Natural killer cell treated with Interleukin-12 subunit alpha and Interleukin-12 subunit beta and Interleukin-15 and Interleukin-18, amount 100 ng/mL, for 72 hours (primary cell): ENCODE measurements at places on chromosomes 3 and 15.

DNA sequence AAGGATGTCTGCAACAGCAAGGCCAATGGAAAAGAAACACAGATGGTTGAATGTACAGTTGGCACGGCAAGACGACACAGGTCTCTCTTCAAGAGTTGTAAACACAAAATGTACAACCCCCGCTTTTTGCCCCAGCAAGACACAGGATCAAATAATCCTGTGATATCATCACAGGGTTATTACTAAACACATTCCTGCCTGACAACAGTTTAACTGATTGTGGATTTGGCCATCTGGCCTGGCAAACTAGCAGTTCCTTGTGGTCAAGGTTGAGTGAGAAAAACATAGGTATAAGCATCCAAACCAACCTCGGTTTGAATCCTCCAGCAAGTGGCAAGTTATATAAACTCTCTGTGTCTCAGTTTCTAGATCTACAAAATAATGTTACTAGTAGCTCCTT lies 23.4 kb downstream of the PARP16 start:
- DNase-seq, result no peak

GRCh38 chr3:98027085-98027446 lies 8.0 kb downstream of the GABRR3 start:
- no peak for DNase-seq

GRCh38 chr15:60062826-60063225 lies 58.7 kb downstream of the FOXB1 start:
- no peak for DNase-seq

GRCh38 chr3:111485086-111485485 lies 56.9 kb upstream of the CD96 start:
- DNase-seq, result no peak

DNA sequence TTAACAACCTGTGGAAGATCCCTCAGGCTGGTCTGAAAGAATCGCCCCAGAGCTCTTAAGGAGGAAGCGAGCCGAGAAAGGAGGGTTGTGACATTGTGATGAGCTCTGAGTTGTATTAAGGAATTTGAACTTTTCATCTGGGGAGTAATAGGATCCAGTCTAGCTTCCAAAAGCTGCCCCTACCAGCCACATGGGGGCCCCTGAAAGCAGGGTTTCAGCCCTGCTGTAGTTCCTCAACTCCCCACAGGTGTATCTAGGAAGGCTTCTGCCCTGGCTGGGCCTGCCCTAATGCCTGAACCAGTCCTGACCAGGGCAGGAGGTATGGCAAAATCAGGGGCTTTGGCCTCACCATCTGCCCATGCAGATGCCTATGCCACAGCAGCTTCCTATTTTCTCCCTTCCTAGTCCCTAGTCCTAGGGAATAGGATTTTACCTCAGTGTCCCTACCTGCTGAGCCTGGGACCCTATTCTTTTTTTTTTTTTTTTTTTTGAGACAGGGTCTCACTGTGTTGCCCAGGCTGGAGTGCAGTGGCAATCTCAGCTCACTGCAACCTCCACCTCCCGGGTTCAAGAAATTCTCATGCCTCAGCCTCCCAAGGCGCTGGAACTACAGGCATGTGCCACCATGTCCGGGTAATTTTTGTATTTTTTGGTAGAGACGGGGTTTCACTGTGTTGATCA lies 5.0 kb upstream of the AP3S2 start:
- DNase-seq, result no peak

DNA sequence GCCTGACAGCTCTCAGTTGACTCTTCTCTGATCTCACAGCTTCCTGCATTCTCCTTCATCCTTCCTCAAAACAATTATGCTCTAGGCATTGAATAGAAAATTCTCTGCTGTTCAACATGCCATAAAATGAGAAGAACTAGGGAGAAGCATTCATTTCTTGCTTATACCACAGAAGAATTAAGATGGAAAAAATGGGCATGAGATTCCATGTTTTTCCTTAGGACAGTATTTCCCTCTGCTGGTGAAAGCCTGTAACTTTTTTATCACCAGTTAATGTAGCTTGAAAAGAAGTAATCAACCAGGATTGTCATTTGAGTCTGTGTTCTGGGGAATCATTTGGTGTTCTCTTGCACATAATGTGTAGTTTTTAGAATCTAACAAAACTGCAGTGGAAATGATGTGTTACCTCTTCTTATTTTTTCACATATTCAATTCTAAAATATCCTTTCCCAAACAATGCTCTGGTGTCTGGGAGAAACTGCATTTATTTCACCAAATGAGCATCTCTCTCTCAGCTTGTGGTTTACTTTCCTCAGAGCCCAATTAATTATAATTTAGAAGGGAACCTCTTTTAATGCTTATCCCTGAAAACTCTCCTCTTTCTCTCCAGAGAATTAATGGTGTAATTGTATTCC lies 92.8 kb upstream of the DCBLD2 start:
- no peak for DNase-seq

DNA sequence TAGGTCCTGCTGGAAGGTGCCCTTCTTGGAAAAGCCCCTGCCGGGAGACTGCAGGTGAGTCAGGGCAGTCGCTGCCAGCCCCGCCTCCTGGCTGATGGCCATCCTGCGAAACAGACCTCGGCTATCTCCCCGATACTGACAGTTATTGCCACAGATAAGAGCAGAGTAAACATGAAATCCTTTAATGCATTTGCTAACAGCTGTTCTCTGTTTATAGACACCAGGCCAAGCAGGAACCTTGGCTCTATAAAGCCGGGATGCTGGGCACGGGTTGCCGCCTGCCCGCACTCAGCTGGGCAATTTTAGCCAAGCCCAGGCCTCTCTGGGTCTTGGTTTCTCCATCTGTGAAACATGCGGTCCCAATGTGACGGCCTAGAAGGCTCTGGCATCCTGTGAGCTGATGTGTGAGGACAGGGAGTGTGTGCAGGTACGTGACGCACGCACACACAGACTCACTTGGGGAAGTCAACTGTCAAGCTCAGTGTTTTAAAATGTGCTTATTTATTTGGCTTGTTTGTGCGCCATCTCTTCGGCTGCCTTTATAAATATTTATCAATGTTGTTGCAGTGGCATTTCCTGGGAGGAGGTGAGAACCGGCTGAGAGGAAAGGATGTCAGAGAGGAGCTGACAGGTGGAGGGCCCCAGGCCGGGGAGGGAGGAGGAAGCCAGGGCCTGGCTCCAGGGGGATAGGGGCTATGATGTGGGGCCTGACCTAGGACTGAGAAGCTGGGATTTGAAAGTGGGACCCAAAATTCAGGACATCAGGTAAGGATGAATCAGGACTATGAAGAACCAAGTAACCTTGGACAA lies 50.8 kb upstream of the PRR23E start:
- DNase-seq, result no peak

DNA sequence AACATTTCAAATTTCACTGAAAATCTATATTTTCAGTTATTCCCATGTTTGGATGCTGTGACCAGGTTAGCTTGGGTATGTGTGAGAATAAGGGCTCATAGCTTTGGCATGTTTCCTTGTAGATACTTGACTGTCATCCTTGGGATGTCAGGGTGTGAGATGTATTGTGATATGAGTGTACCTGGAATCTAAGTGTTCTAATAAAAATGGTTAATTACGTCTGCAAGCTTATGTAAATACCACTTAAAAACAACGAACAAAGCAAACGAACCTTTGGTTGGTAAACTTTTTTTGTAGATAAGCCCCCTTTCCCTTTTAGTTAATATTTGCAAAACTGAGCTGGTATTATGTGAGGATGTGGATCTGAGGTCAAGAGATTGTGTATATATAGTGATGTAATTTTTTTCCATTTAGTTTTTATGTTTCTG lies 63.5 kb downstream of the FNDC3B start:
- DNase-seq, result no peak

DNA sequence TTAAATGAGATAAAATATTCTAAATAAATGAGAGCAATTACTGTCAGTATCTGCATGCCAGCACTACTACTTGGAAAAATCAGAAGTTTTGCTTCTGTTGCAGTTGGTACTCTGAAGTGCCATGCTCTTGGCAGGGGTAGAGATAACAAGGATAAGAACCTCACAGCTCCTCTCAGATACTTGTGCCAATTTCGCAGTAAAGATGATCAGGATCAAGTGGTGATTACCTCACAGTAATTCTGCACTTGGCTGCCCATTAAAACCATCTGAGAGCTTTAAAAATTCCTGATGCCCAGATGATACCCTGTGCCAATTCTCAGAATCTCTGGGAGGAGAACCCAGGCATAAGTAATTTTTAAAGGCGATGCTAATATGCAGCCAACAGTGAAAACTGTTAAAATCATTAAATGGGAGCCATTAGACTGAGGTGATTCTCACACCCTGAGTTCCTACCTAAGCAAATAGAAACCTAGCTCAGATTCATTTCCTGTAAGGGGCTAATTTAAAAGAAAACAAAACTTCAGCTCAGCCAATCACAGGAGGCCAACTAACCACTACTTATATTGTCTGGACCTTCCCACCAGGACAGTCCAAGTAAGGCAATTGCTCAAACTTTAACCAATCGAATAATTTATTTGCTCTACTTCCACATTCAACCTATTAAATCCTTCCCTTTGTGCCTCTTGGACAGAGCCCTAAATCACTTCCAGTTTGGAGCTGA lies 171.2 kb downstream of the KCNMB2 start:
- DNase-seq, result no peak

- DNase-seq, result peak; percentile 78
Observed at GRCh38 chr15:28955160-28955992, 69.6 kb downstream of the APBA2 start.

- DNase-seq, result no peak
Observed at GRCh38 chr3:197793247-197793646, 2.2 kb downstream of the LRCH3 start.

DNA sequence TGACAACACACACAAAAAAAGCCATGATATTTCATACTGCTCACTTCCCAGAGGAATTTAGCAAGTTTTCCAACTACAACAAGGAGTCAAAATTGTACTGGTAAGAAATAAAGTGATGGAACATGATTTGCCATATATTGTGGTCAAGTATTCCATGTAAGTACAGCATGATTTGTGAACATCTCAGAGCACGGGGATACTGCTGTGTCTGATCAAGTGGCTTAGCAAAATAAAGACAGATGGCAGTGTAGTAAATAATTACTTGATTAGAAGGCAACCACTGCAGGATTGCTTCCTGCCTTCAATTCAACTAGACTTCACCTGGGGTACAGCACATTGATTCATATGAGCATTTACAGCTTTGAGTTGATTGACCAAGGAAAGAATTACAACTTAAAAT lies 51.6 kb upstream of the DUT start:
- DNase-seq, result no peak

DNA sequence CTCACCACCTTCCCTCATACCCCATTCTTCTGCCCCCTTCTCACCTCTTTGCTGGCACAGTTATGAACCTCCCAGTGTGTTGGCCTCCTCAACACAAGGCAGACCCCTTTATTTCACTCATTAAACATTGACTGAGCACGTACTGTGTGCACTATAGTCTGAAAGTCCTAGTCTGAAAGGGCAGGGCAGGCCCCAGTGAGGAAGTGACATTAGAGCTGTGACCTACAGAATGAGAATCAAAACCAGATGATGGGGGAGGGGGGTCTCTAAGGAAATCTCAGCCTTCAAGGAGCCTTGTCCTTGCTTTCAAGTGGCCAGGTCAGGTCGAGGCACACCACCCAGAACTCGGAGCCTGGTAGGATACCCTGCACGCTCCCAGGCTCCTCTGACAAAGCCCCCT lies 3.5 kb downstream of the SLC28A1 start:
- no peak for DNase-seq

GRCh38 chr3:193078996-193079753 lies 161.5 kb upstream of the MB21D2 start:
- no peak for DNase-seq

GRCh38 chr15:91589360-91589759 lies 264.1 kb upstream of the SLCO3A1 start:
- DNase-seq, result no peak

DNA sequence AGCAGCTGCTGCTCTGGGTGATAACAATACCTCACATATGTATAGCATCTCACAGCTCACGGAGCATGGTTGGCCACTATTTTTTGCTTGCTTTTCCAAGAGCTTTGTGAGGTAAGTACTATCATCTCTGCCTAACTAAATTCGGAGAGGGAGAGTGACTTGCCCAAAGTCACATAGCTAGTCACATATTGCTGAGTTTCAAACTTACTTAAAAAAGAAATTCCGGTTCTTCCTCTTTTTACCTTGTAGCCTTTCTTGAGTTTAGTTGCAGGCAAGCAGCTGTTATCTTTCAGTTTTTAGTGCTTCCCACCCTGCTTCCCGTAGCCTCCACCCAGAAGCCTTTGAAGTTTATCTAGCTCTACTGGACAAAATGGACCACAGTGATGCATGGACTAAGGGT lies 309.2 kb downstream of the PDCD6IP start:
- DNase-seq, result no peak

GRCh38 chr15:60757831-60758570 lies 279.1 kb upstream of the ICE2 start:
- DNase-seq, result no peak

DNA sequence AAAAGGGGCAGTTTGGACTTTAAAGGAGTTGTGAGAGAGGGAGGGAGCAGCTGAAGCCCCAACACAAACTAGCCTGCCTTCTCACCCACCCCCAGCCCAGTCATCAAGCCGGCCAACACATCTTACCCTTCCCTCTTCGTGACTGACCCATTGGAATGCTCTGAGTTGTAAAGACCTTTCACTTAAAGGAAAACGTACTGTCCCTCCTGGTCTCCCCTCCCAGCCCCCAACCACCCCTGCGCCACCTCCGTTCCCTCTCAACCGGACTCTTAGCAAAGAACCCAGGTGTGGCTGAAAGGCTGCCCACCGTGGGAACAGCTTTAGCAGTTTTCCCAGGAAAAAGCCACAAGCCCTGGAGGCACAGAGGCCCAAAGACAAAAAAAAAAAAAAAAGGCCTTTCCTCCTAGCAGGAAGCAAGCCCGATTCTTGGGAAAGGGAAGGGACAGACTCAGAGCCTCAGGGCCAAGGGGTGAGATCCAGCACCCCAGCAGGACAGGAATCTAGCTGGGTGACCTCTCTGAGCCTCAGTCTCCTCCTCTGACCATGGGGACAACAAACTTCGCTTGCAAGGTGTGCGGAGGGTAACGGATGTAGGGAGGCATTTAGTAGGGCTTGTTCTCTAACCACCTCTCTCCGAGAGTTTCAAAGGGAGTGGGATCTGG lies 2.4 kb downstream of the CYP11A1 start:
- no peak for DNase-seq

- no peak for DNase-seq
Observed at GRCh38 chr3:61903074-61903473, 341.7 kb downstream of the PTPRG start.
